ENCODE measurements at places on chromosomes 3 and 15. TPM values are rescaled to one million over a fixed set of nuclear protein-coding genes. Genes with fewer than 3 reads are reported as not detected.

Gene SENP8
- 1.9 TPM for total RNA-seq

Gene APEH
- 103 TPM for total RNA-seq

Gene PLSCR5
- total RNA-seq, result not detected

Gene DNAH12
- total RNA-seq, result 0.25 TPM

Gene RAD18
- total RNA-seq, result 18.5 TPM

Gene SYNM
- total RNA-seq, result 4.3 TPM

Gene NRG4
- total RNA-seq, result not detected

Gene GOLGA8O
- total RNA-seq, result 1.5 TPM

Gene ATP13A5
- total RNA-seq, result not detected

Gene CLDN16
- not detected for total RNA-seq

Gene BSN
- 0.08 TPM for total RNA-seq

Gene CPNE9
- not detected for total RNA-seq

Gene CNTN6
- total RNA-seq, result not detected

Gene RHCG
- total RNA-seq, result not detected
